ENCODE measurements at places on chromosomes 4 and X.

GRCh38 chr4:57190601-57191481, 80.7 kb upstream of the IGFBP7 start:
- DNase-seq: no peak

- no peak for DNase-seq
Observed at GRCh38 chrX:65196758-65197360, 220.6 kb upstream of the ZC4H2 start.

DNA sequence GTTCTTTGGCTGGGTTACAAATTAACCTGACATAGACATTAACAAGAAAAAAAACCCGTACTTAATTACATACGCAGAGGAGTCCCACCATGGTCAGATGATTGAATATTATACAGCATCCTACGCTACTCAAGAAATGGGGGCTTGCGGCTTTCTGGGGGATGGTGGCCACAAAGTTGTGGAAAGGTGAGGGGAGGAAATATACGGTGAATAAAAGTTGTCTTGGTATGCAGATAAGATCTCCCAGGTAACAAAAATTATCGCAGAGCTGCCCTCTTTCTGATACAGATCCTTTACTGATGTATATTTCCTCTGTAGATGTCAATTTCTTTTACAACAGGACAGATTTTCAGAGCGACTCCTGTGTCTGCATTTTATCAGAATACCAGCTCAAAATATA, 890 bp downstream of the DCAF16 start:
- no peak for DNase-seq

DNA sequence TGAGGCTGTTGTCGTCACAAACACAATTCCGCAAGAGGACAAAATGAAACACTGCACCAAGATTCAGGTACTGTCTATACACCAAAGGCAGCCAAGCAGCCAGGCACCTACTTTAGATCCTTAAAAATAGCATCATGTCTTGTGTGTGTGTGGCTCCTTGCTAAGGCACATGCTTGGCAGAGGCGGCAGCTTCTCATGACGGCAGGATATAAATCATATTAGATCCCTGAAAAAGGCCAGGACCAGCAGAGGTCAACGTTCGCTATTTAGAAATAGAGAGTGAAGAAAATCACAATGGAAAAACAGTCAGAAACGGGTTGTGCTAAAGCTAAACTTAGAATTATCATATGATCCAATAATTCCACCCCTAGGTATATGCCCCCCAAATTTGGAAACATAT, 29.5 kb downstream of the PRPS2 start:
- DNase-seq: no peak

GRCh38 chrX:110026099-110026844, 23.4 kb downstream of the TMEM164 start:
- no peak for DNase-seq

DNA sequence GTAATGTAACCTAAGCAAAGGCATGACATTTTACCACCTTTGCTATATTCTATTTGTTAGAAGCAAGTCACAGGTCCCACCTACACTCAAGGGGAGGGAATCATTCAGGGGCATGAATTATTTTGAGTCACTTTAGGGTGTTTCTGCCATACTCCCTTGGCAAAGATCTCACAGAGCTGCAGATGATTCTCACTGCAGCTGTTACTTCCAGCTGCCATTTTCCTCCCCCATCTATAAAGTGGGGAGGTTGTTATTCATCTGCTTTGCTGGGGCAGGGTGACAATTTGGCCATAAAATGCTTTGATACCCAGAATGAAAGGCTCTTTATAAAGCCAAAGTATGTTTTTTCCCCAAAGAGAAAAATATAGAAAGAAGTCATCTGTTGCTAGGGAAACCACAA, 136.5 kb upstream of the SMIM31 start:
- no peak for DNase-seq

DNA sequence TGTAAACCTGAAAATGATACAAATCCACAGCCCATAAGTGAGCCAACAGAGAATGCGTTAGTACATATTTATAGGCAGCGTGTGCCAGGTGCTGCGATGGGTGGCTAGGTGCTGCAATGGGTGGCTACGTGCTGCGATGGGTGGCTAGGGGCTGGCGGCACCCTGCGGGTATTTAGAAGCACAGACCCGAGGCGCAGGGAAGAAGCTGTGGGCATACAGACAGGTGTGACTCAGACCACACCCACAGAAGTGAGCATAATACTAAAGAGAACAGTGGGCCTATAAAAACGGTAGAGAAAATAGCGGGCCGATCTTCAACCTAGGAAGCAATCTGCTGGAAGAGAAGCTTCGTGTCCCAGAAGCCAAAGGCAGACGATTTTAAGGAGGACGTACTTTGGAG, 81.1 kb downstream of the FAT1 start:
- no peak for DNase-seq

- no peak for DNase-seq
Observed at GRCh38 chrX:48025561-48025960, 18.8 kb downstream of the SPACA5 start.
